ENCODE measurements at places on chromosomes 3 and 15.
A peak's percentile ranks its signal among the peaks of the same experiment; 100 is the strongest.

GRCh38 chr3:153042088-153042487 lies 119.9 kb upstream of the RAP2B start:
- no peak for DNase-seq

GRCh38 chr15:63256433-63257274 lies 20.8 kb upstream of the APH1B start:
- peak; percentile 79 for DNase-seq

- no peak for DNase-seq
Observed at GRCh38 chr3:151109286-151109800, 23.9 kb downstream of the MED12L start.

DNA sequence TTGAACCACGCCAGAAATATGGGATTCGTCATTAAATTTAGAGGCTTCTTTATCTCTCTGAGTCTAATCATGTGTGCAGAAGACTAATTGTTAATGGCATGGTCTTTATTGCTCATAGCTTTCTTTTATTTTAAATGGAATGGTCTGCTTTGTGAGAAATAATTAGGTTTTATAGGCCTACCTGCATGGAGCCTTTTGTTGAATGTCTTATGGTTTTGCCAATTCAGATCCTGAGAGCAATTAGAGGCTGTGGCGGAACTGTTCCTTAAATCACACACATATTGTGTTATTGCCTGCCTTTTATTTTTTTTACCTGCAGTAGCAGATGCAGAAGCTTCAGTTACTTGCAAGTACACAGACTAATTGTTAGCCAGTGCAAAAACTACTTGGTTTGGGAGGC lies 306.2 kb downstream of the NLGN1 start:
- no peak for DNase-seq

DNA sequence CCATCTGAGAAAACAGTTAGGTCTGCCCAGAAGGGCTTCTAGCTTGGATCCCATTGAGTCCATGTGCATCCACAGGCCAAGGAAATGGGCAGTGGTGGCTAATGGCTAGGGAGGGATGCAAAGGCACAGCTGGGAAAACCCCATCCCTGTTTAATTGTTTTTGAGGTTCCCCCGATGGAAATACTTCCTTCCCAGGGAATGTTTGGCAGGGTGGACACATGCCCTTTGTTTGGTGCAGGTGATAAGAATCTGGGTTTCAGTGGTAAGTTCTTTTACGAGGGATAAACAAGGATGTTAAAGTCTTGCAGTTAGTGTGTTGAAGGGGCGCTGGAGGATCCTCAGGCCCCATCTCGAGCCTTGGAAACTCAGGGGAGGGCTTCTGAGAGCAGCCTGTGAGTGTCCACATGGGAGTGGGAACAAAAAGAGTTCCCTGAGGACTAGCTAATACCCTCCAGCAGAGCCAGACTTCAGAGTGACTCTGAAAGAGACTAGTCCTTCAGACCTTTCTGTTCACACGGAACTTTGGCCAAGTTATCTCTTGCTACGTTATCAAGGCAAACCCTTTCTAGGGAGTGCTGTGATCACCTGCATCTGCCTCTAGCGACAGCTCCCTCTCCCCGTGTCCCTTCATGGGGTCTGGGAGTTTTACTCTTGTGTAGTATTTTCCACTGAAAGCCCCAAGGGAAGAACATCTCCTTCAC lies 17.4 kb downstream of the PTPRG start:
- no peak for DNase-seq

DNA sequence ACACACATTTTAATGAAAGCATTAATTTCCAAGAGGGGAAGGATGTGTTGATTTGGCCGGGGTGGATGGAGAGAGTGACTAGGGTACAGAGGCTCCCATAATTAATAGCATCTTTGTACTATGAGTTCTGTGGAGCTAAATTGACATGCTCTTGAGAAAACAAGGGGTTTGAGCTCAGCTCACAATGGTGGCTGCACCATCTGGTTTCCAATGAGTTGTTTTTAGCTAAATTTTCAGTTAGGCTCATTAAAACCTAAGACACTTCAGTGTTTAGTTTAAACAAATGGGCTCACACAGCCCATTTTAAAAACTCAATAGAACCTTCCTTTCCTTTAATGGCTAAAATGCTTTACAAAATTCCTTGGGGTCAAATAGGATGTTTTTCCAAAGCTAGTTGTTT lies 199.7 kb downstream of the TNIK start:
- DNase-seq = no peak

DNA sequence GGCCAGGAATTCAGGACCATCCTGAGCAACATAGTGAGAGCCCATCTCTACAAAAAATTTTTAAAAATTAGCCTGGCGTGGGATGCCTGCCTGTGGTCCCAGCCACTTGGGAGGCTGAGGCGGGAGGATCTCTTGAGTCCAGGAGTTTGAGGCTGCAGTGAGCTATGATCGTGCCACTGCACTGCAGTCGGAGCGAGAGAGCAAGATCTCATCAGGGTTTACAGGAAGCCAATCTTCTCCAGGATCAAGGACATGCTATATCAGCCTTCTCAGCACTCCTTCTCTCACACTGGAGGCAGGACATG lies 451 bp upstream of the STOML1 start:
- DNase-seq = no peak

GRCh38 chr15:91821458-91821857 lies 32.0 kb upstream of the SLCO3A1 start:
- DNase-seq = no peak

GRCh38 chr15:48409623-48410022 lies 78.4 kb downstream of the DUT start:
- DNase-seq = no peak

GRCh38 chr3:23629181-23629894 lies 176.4 kb upstream of the UBE2E1 start:
- DNase-seq = no peak

DNA sequence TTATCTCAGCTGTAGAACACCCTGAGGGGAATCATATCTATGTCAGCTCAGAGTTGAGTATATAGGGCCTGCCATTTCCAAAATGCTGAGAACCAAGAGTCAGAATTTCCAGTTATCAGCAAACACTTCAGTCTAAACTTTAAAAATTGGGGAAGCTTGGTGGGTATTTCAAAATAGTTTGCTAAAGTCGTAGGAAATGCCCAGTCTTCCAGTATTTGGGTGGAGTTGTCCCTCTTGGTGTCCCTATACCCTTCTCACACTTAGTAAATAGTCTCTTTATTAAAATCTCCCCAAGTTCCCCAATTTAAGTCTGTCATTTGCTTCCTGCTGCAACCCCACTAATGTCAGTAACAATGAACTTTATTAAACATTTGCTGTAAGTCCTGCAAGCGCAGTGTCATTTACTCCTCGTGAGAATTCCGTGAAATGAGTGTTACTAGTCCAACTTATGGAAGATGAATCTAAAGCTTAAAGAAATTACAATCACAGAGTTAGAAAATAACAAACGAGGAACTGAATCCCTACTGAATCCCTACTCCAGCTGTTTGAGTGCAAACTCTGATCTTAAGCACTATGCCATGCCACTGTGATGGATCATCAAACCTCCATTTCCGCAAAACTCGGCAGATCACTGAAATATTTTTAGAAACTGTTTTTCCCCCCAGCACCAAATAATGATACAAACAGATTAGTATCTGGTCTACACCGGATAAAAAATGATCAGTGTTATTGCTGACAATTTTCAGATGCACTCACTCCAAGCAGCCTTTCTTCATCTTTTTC lies 341.7 kb upstream of the PROK2 start:
- no peak for DNase-seq

GRCh38 chr3:98796334-98796733 lies 33.2 kb downstream of the ST3GAL6 start:
- DNase-seq = no peak

DNA sequence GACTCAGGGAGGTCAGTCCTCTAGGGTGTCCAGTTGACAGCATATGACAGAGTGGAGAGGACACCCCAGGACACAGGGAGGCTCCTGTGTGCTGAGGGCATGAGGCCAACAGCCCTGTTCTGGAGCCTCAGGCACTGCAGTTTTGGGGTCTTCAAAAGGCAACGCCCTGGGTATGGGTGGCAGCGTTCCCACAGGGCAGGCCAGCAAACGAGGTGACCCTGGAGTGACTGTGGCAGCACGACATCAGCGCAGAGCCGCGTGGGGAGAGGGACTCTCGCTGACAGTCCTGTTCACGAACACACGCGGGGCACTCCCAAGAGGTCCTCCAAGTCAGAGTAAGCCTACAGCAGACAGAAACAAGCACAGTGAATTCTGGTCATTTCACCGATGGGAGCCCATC lies 41.4 kb upstream of the VPS8 start:
- no peak for DNase-seq

DNA sequence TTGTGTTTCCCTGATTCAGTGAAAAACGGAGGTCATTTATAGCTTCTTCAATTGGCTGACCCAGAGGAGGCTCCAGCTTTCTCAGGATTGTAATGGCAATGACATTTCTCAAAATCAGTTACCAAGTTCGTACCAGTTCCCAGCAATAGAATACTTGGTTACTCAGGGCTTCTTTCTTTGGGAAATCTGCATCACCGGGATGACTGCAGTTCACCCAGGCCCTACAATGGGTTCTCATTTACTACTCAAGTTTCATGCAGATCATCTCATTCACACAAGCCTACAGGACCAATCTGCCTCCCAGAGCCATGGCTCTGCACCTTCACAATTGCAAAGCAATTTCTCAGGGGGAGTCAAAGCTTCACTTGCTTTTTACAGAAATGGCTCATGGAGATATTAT lies 109.6 kb downstream of the FHIT start:
- DNase-seq = no peak

DNA sequence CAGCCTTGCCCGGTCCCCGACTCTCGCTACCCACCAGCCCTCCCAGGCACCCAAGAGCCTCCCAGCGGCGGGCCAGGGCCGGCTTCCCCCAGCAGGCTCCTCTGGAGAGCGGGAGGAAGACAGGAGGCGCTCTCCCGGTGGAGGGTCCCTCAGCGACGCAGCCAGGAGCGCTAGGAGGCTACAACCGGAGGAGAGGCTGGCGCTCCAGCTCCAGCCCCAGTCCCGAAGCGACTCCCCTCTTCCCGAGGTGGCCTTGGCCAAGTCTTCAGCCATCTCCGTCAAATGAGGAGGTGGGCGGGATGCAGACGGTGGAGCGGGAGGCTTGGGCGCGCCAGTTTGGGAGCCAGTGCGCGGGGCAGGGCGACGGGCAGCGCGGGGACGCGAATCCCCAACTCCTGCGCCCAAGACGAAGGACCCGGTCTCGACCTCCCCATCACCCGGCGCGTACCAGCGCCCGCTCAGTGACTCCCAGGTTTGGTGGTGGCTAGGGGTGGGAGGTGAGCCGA lies 722 bp downstream of the CHRNA3 start:
- DNase-seq = no peak
